WERI-Rb-1 (cell line): ENCODE measurements at places on chromosomes 6 and 20.

DNA sequence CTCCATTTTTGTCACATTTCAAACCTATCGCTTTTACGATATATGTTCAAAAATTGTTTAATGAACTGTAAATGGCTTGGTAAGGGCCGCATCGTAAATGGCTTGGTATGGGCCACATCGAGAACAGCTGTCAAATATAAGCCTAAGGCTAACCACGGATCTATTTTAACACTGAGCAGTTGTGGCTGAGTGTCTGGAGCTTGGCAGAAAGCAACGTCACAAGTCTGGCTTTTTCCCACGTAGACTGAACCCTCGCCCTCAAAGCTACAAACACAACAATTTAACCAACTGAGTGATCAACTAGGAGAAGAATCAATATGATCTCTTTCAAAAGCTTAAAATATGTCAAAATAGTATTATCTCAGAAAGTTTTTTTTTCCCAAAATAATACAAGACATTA is 71.4 kb upstream of the PRSS16 start:
- DNase-seq: no peak

DNA sequence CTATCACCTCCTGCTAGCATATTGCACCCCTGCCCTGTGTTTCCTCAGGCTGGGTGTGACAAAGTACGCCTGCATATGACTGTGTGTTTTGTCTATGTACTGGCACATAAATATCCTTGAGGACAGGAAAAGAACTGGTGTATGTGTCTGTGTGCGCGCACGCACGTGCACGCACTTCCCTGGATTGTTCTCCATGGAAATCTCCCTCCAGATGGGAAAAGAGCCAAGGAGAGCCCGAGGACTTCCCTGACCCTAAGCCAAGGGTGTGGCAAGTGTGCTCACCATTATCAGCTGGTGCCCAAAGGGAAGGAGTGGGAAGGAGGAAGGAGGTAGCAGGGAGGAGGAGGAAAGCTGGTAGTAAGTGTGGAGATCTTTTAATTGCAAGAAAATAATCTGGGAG is 117.6 kb downstream of the HIVEP2 start:
- no peak for DNase-seq

- no peak for DNase-seq
Observed at GRCh38 chr6:108565091-108565766, 4.5 kb downstream of the FOXO3 start.

- DNase-seq: no peak
Observed at GRCh38 chr6:5738211-5738610, 268.5 kb downstream of the NRN1 start.

DNA sequence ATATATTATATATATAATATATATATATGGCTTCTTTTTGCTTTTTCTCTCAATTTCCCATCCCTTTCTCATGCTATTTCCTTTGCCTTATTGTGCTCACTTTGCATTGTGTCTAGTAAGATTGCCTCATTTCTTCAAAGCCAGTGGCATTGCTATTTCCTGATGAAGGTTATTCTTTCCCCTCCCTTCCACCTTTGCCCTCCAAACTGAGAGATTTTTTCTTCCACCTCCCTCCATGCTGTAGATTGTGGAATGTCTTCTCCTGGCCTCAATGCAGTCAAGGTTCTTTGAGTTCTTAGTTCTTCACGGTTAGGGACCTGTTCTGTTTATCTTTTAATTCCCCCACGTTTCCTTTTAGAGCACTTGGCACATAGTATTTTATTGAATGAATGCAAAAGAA is 17.2 kb downstream of the SH3BGRL2 start:
- no peak for DNase-seq

DNA sequence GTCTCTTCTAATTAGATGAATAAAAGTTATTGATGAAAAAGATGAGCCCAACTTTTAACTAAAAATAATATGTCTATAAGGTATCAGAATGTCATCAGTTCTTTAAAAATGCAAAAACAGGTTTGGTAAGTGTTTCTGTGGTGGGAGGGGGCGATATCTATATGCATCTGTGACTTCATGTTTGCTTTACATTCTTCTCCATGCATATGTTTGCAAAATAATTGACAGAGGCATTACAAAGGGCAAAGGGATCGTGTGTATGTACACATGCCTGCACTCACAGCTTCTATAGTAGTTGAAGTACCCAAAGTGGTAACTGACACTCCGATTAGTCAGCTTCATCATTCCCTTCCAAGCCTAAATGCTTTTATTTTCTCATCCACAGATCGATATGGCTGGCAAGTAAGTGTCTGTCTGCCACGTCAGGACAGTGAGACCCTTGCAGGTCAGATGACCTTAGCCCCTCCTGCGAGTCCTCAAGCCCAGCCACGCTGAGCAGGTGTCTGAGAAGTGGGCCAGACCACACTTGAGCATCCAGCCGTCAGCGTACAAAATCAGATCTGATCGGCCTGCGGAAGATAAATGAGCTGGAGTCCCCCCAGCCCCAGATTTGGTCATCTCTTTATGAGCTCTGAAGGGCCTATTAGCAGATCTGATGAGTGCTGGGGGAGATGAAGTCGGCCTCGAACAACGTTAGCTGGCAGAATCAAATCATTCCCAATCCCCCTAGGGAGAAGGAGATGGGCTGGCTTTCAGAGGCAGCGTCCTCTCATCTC is 369.1 kb downstream of the MAFB start:
- no peak for DNase-seq

GRCh38 chr6:151490996-151491395 is 2.8 kb upstream of the CCDC170 start:
- no peak for DNase-seq

- DNase-seq: peak; percentile 69
Observed at GRCh38 chr20:62367633-62368391, 700 bp upstream of the LAMA5 start.

DNA sequence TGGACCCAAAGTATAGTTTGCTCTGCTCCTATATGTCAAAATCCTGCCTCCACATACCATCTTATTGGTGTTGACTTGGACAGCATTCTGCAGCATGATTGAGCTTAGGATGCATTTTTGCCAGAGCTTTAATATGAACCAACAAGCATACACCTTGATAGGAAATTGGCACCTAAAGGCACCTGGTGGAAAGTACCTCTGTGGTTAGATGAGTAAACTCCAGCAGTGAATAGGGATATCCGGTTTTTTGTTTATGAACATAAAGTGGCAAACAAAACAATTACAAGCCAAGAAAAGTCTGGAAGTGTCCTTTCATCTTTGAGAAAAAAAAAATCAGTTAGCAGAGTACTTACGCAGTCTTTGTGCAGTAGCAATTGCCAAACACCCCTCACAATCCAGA is 6.2 kb upstream of the CYP24A1 start:
- DNase-seq: no peak

DNA sequence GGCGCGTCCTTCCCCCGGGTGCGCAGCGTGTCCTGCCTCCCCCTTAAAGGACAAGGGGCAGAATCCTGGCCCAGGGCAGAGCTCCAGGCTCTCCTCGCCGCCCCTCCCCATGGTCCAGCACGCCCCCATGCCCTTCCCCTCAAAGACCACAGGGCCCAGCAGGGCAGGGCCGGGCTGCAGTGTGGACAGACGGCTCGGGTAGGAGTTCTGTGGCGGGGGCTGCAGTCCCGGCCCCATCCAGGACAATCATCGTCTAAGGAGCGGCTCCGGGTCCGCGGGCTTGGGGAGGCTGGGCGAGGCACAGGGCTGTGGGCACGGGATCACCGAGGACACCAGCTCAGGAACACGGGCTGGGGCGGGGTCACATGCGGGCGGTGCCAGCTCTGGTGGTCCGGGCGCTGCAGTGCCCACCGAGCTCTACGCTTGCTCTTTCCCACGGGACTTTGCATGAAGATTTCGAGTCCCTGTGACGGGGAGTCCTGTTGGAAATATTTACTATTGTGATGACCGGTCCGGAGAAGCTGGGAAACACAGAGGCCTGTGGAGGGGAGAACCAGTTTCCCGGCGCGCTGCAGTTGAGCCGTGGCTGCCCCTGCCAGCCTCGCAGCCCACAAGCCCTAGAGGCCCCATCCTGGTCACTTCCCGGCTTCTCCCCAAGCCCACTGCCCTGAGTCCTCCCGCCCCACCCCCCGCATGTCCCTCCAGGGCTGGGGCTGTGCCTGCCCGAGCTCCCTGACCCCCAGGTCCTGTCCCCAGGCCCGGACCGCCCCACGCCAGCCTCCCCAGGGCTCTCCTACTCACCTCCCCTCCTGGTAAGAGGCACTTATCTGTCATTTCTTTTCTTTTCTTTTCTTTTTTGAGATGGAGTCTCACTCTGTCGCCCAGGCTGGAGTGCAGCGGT is 20.6 kb downstream of the SLC17A9 start:
- no peak for DNase-seq

- no peak for DNase-seq
Observed at GRCh38 chr20:32664012-32664677, 9.6 kb downstream of the C20orf203 start.

GRCh38 chr20:63840405-63840828 is 9.4 kb upstream of the ZBTB46 start:
- no peak for DNase-seq

DNA sequence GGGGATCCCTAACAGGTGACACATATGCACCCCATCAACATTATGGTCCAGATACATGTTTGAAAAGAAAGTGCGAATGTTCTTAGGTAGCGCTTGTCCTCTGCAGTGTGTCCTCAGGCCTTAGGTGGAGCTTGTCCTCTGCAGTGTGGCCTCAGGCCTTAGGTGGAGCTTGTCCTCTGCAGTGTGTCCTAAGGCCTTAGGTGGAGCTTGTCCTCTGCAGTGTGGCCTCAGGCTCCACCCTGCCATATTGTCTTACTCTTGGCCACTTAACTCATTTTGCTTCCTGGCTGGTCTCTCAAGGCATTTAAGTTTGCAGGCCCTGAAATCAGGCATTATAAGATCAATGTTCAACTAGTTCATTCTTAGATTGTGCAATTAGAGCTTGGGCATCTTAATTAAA is 74.7 kb upstream of the SCP2D1 start:
- DNase-seq: no peak

DNA sequence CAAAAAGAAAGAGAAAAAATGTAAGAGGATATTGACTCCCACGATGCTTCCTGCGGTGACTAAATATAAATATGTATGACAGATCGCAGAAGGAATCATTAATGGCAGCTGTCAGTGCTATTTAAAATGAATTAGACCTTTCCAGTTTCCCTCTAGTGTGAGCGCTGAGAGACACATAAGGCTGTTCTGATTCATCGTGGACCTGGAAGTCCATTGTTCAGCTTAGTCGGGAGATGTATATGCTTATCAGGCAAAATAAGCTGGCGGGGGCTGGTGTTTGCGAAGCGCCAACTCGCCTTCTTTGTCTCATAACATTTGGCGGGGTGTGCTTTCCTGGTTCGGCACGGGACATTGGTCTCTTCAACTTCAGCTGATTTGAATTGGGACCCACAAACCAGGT is 95.4 kb downstream of the CDH4 start:
- no peak for DNase-seq

DNA sequence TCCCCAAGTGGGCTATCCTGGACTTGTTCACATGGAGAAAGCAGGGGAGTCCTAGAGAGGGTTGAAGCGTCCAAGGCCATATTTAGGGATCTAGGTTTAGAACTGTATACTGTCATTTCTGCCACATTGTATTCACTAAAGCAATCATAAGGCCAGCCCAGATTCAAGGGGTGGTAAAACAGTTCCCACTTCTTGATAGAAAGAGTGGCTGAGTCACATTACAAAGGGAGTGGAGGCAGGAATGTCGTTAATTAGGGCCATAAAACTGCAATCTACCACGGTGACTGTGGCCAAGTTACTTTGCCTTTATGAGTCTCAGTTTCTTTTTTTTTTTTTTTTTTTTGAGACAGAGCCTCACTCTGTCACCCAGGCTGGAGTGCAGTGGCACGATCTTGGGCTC is 7.4 kb upstream of the UBR2 start:
- no peak for DNase-seq

GRCh38 chr6:127990074-127990473 is 89.2 kb upstream of the THEMIS start:
- no peak for DNase-seq

DNA sequence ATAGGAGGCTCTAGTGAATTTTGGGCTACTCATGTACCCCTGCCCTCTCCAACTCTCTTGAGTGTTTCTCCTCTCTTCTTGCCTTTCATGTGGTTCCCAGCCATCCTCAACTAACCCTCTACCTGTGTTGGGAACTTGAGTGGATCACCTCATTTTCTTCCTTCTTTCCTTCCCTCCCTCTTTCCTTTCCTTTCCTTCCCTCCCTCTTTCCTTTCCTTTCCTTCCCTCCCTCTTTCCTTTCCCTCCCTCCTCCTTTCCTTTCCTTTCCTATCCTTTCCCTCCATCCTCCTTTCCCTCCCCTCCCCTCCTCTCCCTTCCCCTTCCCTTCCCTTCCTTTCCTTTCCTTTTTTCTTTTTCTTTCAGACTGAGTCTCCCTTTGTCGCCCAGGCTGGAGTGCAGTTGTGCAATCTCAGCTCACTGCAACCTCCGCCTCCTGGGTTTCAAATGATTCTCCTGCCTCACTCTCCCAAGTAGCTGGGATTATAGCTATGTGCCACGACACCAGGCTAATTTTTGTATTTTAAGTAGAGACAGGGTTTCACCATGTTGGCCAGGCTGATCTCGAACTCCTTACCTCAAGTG is 63.8 kb downstream of the BTBD3 start:
- DNase-seq: no peak

GRCh38 chr6:81759782-81760181 is 7.3 kb upstream of the TENT5A start:
- DNase-seq: no peak

DNA sequence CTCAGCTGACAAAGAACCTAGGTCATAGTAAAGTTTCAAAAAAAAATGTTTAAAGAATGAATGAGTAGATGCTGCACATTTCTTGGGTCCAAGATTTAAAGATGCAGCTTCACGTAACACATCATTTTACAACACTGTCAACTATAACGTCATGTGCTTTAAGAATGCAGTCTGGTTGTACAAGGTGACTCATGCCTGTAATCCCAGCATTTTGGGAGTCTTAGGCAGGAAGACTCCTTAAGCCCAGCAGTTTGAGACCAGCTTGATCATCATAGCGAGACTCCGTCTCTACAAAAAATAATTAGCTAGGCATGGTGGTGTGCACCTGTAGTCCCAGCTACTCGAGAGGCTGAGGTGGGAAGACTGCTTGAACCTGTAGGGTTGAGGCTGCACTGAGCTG is 21.9 kb downstream of the SLC17A5 start:
- no peak for DNase-seq

DNA sequence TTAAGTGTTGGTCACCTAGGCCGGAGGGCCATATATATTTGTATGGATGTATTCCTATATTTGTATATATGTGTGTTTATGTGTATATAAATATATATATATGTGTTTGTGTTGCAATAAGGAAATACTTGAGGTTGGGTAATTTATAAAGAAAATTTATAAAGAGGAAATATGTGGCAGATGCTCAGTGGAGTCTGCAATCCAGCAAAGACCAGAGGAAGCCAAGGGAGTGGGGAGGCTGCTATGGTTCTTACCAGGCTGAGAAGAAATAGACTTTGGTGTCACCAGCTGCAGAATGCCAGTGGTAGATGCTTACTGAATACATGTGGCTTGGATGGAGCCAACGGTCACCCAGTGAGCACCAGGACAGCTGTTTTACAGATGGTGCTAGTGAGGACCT is 97.4 kb upstream of the ELOVL5 start:
- DNase-seq: no peak
